Muscle of arm (tissue), 14 donors: ENCODE measurements at places on chromosomes 7 and 10.

DNA sequence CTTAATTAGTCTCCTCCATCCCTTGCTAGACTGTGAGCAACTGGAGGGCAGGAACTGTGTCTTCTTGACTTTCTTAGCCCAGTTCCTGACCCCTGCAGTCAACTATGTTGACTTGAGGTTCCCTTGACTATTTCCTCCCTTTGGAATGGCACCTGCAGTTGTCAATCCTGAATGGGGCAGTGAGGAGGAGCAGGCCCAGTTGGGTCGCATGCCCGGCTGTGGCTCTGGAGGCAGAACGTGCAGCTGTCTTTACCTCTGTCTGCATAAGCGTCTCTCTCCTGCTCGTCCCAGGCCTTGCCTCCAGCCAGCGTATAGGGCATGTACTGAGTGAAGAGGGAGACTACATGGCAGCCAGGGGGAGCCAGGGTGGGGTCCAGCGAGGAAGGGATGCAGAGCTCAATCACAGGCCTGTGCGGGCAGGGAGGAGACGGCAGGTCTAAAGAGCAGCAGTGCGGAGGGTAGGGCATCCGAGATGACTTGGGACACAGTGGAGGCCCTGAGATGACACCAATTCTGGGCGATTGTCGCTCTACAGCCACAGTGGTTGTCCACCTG lies 26.8 kb downstream of the PYROXD2 start:
- no peak for DNase-seq

- no peak for DNase-seq
These were observed 18.1 kb downstream of the KCNH2 start for GRCh38 chr7:150959739-150960734.

DNA sequence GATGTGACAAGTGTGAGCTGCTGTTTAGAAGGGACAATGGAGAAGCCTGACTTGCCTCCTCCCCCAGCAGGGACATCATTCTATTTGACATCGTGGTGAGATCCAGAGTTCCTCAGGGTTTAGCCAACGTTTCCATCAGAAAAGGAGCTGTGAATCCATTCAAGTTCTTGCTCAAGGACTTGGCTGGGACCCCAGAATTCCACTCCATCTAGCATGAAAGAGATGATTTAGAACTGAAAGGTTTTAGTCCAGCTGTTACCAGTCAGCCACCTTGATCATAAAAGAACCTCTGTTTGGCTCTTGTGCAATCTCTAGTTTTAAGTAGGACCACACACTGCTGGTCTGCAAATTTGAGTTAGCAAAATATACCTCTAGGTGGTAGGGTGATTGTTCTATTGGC lies 337.6 kb downstream of the FRMD4A start:
- peak; percentile 33 for DNase-seq

DNA sequence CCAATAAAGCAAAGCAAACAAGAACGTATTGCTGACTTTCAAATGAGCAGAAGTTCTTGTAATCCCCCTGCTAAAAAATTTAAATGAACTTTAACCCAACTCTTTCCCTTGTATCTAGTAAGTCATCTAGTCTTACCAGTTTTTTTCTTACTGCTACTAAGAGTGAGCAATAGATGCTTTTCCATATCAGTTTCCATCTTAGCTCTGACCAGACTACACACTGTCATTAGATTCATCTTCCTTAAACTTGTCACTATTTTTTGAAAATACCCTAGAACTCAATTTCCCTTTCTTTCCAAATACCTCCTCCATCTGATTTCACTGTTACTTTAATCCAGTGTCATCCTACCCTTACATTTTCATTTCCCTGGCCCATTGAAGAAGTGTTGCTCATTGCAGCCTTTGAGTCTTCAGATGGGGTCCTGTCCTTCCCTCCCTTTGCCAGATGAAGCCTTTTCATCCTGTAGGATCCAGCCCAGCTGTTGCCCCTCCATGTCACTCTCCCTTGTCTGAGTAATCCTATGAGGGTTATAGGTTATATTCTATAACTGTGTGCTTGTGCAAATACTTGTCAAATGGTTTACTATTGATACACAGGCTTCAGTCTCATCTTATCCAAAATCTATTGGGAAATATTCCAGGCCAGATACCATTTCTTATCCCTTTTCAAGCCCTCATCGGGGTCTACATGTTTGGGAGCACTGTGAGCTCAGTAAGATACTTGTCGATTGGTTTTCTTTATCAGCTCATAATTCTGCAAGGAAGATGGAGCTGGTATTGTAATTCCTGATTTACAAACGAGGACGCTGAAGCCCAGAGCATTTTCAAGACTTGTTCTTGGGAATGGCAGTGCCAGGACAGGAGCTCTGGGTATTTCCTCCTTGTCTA lies 51.5 kb upstream of the ITGB1 start:
- DNase-seq: no peak

DNA sequence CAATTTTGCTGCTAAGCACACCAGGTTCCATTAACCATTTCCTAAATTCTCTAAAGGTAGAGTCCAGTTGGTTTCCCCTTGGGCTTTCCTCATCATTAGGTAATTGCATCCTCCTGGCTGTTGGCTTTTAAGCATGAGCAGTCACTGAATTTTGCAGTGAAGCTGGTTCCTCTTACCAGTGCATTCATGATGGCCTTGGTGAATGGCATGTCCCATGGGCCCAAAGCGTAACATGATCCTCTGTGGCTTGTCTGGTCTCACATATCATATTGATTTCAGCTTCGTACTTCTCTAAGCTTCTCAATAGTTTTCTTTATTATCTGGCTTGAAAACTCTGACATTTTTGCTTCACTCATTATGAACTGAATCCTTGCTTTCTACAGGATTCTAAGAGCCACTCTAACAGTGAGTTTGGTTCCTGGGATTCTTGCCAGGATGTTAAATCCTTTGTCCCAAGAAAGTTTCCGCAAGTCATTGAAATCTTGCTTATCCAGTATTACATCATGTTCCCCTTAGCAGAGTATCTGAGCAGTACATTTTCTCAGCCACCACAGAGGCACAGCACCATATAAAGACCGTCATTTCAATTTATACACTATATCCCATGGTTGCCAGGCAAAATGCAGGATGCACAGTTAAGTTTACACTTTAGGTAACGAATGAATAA lies 134.2 kb downstream of the PTN start:
- DNase-seq: peak; percentile 20

DNA sequence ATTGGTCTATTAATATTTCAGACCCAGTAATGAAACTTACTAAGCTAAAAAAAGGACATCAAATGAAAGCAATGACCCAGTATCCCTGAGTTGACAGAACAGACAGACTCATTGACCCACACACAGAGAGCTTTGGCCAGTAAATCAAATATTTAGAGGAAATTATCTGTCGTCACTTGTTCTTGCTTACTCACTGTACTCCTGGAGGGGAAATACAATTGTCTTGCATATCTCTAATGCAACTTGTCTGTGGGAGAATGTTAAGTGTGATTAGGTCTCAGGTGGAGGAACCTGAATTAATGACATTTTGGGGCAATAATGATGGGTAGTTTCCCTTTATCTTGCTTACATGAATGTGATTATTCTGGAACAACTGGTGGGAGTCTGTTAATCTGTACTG lies 80.4 kb downstream of the CUBN start:
- DNase-seq: no peak

DNA sequence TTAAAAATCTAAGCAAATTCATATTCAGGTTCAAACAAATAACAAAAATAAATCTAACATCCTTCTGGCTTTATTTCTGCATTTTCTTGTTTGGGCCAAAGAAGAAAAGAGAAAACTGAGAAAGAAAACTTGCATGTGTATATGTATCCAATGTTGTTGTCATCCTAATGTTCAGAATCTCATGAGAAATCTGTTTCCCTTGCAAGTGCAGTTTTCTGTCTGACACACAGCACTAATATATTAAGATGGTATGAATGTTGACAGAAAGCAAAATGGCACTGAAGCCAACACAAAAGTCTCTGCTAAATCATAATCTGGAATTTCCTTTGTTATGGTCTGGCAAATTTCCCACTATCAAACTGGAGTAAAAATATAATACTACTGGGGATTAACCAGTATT lies 235.9 kb downstream of the HGF start:
- DNase-seq: no peak

DNA sequence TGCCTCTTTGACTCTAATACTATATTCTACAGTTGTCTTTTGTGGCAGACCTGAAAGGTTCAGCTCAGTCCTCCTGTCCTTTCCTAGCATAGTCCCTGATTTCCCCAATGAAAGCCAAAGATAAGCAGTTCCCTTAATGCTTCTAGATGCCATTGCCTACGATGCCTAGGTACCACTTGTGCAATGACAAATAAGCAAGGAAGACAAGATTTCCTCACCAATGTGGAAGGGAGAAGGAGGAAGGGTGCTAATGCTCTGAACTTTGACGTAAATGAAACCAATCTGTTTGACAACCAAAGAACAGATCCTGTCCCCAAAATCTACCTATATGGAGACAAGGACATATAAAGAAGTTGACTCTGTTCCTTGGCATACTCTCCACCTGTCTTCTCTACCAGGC lies 393.3 kb downstream of the KCNMA1 start:
- no peak for DNase-seq

DNA sequence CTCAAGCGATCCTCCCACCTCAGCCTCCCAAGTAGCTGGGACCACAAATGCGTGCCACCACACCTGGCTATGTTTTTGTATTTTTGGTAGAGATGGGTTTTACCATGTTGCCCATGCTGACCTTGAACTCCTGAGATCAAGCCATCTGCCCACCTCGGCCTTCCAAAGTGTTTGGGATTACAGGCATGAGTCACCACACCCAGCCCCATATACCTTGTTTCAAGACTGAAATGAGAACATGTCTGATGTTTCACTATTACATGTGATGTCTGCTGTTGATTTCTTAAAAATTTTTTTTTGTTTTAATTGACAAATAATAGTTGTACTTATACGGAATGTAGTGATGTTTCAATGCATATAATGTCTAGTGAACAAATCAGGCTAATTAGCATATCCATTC lies 14.5 kb downstream of the KLHL7 start:
- DNase-seq: no peak

DNA sequence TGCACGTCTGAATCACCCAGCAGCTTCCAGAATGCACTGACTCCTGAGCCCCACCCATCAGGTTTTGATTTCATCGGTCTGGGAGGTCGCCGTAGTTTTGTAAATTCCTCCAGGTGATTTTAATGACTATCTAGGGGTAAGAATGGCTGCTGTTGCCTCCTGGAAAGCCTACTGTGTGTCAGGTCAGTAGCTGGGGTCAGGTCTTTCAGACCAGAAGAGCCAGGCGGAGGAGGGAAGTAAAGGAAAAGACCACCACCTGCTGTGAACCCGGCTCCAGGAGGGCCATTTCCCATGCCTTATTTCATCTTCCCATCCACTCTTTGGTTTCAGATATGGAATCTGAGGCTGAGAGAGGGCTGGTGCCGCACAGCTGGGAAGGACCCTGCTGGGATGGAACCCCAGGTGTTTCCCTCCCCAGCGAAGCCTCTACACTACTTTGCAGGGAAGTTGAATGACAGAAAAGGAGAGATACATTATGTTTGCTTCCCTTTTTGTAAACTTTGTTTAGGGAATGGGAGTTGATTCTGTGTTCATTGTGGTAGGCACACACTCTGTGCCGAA lies 19.8 kb downstream of the ADAMTS14 start:
- DNase-seq: no peak
